Breast epithelium (tissue), 4 donors: ENCODE measurements at places on chromosomes 4 and X. TPM values are rescaled to one million over a fixed set of nuclear protein-coding genes. Genes with fewer than 3 reads are reported as not detected.

GCNA gene
- total RNA-seq, result 2.3 TPM

BGN gene
- total RNA-seq, result 9.7 TPM

N4BP2 gene
- 12.1 TPM for total RNA-seq

GATA1 gene
- total RNA-seq, result not detected

EREG gene
- 0.80 TPM for total RNA-seq

ANXA10 gene
- not detected for total RNA-seq

SOWAHB gene
- total RNA-seq, result 5.3 TPM

BEX2 gene
- 29.4 TPM for total RNA-seq

LRCH2 gene
- 2.0 TPM for total RNA-seq

BRS3 gene
- total RNA-seq, result not detected

MAGEA10 gene
- total RNA-seq, result not detected

DNA sequence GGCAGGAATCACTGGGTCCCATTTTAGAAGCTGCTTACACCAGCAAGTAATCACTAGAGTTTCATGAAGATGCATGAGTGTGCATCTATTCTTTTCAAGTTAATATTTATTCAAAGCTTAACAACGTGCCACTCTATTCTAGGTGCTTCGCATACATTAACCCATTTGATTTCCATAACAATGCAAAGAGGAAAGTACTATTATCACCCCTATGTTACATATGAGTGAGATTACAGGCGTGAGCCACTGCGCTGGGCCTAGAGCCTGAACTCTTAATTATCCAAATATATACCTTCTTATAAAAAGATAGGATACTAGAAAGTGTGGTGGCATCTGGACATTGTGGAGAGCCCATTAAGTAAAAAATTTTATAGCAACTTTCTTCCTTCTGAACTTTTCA lies 65.4 kb downstream of the CXCL13 start:
- no peak for DNase-seq

DNA sequence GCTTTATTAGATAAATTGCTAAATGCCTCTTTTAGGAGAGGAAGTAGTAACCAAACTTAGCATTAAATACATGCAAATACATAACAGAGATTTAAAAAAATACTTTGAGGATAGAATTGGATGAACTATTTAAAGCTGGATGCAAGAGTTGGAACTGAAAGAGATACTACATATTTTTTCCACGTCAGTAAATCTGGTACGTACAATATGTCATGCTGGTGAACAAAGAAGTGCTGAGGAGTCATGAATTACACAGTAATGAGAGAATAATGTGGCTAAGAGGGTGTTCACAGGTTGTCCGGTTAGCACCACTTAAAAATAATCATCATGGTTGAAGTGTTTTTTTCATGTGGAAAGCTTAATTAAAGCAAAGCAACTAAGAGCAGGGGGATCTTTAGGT lies 184.1 kb upstream of the FRMPD4 start:
- DNase-seq, result no peak

GRCh38 chrX:150483356-150483985 lies 85.0 kb upstream of the MTM1 start:
- no peak for DNase-seq

- no peak for DNase-seq
Observed at GRCh38 chr4:109049926-109050325, 252.5 kb downstream of the COL25A1 start.

DNA sequence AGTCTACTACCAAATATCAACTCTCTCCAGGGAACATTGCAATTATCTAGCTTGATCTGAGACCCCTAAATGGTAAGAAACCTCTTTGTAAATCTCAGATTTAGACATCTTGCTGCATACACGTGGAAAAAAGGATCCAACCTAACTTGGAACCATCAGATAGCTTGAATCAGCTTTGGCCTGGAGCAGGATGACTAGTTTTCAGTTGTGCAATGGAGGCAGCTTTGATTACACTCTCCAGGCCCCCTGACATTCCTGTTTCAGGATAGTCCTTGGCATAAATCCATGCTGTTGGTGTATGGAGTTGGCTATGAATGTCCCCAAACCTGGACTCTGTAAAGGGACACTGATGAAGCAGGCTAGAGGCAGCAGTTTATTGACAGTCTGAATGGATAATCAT lies 1061.9 kb upstream of the TENM3 start:
- no peak for DNase-seq

GRCh38 chr4:98203332-98204235 lies 57.6 kb upstream of the RAP1GDS1 start:
- DNase-seq, result no peak

GRCh38 chr4:184854673-184855072 lies 28.9 kb upstream of the ACSL1 start:
- DNase-seq, result no peak

GRCh38 chr4:113471146-113471860 lies 290.2 kb downstream of the CAMK2D start:
- DNase-seq, result no peak

DNA sequence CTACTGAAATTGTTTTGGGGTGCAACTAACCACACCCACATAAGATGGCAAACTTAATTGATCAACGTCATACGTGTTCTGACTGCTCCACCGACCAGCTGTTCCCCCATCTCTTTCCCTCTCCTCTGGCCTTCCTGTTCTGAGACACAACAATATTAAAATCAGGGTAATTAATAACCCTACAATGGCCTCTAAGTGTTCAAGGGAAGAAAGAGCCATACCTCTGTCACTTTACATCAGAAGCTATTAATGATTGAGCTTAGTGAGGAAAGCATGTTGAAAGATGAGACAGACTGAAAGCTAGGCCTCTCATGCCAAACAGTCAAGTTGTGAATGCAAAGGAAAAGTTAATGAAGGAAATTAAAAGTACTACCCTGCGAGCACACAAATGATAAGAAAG lies 173.9 kb upstream of the FTHL17 start:
- DNase-seq, result no peak

- no peak for DNase-seq
Observed at GRCh38 chrX:118353081-118353850, 7.4 kb downstream of the WDR44 start.

DNA sequence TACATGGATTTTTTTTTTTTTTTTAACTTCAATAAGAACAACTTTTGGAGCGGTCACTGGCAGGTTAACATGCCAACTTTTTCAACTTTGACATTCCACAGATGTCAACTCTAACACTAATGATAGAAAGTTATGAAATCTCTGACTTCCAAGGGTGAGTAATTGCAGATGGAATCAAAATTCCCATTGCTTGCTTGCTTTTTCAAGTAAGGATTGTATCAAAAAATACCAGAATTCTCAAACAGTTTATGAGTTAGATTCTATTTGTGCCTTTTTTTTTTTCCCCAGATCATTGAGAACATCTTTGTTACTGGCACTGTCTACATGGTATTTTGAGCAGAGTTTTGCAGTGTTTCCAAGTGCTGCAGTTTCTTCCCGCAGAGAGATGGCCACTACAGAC lies 50.3 kb upstream of the OTUD4 start:
- no peak for DNase-seq

GRCh38 chr4:15006416-15007024 lies 4.2 kb downstream of the CPEB2 start:
- DNase-seq, result no peak

GRCh38 chr4:174260099-174260498 lies 23.4 kb downstream of the FBXO8 start:
- DNase-seq, result no peak

DNA sequence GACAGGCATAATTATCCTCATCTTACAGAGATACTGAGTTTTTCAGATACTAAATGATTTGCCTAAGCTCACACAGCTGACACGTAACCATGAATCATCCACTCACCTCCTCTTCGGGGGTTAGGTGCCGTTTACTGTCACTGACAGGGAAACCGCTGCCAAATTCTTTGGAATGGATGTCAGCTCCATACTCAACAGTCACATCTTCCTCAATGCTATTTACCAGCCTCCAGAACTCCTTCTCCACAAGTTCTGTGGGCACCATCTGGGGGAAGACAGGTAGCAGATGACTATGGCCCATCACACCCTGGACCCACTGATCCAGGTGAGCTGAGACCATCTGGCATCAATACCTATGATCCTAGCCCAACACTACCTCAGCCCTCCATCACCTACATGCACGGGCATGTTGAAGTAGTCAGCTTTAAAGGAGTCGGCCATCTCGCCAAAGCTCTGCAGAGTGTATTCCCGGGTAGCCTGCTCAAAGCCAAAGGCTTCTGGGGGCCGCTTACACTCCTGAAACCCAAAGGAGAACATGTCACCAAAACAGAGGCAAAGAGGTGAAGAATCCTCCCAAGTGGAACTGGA lies 13.5 kb downstream of the KDM5C start:
- no peak for DNase-seq

DNA sequence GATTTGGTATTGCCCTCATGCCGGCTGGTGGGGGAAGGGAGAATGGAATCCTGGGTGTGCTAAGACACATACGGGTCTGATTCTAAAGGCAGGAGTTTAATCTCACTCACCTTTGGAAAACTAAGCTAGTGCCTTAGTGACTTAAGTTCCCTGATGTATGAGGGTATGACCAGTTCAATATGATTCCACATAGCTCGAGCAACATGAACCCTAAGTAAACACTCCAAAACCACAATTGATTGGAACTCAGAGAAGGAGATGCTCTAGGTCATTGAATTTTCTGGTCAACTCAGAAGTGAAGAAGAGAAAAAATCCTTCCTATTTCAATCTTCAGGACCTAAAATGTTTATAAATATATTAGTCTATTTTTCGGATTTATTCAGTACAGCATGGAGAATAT lies 420.1 kb upstream of the INTU start:
- DNase-seq, result no peak

DNA sequence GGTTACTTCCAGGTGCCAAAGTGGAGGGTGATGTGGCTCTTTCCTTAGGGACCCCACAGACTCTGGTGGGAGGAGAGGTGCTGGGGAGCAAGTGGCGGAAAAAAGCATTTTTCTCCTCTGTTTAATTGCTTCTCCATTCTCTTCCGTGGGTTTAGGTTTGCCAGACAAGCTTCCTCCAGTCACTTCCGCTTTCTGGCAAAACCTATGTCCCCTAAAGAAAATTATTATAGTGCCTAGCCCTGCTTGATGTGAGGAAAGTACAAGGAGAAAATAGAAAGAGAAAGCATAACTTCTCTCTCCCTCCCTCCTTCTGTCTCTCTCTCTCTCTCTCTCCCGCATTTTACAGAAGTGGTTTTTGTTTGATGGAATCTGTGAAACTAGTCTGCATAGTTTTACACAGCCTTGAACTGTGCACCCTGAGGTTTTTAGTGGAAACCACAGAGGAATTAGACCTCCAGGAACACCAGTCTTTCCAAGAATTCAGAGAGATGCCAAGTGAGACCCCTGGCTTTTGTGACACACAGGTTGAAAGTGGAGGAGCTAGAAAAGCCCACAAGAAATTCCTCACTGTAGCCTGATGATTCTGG lies 231.1 kb upstream of the ANXA3 start:
- no peak for DNase-seq

DNA sequence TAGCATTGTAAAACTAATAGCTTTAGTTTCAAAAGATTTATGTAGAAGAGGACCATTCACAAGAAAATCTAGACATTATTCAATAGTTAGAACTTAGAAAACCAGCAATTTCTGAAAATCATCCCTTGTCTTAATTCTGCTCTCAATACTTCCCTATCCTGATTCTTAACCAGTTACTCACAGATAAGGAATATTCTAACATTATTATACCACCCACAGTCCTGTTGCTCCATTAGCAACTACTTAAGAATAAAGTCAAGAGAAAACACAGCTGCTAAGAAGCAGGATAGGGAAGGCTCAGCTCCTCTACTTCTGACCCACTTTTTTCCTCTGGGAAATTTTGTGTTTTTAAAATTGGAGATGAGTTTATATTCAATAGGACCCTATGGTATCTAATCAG lies 47.7 kb downstream of the PHKA1 start:
- no peak for DNase-seq
